ENCODE measurements at places on chromosomes 5 and 9. TPM values are rescaled to one million over a fixed set of nuclear protein-coding genes. Genes with fewer than 3 reads are reported as not detected.

ARHGEF28 gene
- 28.2 TPM for total RNA-seq

INSL4 gene
- not detected for total RNA-seq

ASPN gene
- total RNA-seq = 4.6 TPM

ZNF484 gene
- 3.1 TPM for total RNA-seq

PCDHGB5 gene
- 4.3 TPM for total RNA-seq

PCDHB3 gene
- total RNA-seq = 0.51 TPM

- DNase-seq = no peak
These were observed 70.7 kb downstream of the NR2F1 start for GRCh38 chr5:93653716-93654115.

DNA sequence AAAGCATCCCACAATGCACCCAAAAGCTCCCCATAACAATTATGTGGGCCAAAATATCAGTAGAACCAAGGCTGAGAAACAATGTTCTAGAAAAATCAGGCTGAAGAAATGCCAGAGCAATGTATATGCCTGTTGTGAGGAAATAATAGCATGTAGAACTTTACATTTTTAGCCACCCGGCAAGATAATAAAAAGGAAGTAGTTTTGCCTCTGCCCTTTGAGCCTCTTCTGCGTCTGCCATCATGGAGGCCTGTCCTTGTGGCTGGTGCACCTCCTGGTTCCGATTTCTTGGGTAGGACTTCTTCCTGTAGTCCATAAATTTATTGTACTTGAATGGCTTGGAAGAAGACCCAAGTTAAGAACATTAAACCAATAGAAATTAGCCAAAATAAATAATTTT lies 38.9 kb upstream of the TNFAIP8 start:
- DNase-seq = no peak

DNA sequence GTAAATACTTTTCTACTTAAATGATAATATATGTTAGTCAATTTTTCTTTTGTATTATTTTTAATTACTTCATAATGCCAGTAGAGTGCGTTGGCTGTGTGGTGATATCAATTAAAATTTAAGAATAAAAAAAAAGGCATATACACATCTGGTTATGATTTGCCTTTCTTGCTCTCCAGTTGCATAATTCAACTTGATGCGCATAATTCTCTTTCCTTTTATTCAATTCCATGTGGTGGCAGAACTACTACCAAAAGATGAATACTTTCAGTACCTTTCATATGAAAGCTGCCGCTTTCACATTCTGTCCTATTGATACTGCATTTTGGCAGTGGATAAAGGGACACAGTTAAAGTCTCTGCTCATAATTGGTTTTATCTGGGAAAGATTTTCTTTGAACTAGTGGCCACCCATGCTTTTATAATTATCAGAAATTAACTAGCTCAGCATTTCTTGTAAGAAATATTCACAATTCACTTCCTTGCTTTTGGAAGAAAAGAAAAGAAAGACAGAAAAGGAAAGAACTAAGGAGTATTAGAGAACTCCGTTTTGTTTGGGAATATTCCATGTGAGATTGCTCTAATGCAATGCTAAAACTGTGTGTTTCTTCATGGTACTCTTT lies 12.3 kb upstream of the ADGRV1 start:
- no peak for DNase-seq

DNA sequence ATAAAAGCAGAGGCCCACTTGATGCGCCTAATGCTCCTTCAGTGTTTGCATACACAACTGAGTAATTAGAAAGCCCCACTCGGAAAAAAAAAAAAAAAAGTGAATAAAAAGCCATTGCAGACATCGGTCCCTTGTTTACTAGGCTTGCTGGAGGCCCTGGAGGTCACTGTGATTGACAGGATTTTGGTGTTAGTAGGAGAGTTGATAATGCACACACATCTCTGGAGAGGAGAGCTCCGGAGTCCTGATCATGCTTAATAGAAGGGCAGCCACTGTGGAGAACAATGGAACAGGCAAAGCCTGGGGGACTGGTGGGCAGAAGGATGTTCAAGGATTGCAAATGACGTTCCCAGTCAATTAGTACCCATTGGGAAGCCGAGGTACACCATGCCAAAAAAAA lies 152.5 kb downstream of the EFNA5 start:
- no peak for DNase-seq

DNA sequence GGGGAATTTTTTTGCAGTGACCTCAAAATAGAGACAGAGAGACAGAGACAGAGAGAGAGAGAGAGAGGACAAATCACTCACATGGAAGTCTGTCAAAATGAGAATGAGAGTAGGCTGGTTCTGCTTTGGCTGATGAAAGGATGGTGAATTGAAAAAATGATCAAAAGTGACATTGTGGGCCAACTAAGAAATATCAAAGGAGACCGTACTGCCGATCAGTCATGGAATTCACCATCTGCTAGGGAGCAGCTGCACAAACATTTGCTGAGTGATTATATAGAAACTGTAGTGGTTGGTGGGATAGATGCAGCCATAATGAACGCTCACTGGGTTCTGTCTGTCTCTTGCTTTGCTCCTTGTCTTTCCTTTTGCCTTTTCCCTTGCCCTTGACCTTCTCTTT lies 476.6 kb upstream of the SGCD start:
- no peak for DNase-seq

Measured in pancreas (tissue), 10 donors.